ENCODE measurements at places on chromosomes 13 and 19.
A peak's percentile ranks its signal among the peaks of the same experiment; 100 is the strongest.

- no peaks in the 10 kb centered on the region for H3K36me3 ChIP-seq
- no peaks in the 10 kb centered on the region for H3K27me3 ChIP-seq
- H3K27ac ChIP-seq = peak within 1 kb of the TSS; percentile 92
- H3K4me1 ChIP-seq = peaks cover 39% of the 10 kb centered on the region
- DNase-seq = no peak
These were observed at the start of gene EXOC3L2 for GRCh38 chr19:45245334-45245787. TSS of gene EXOC3L2 (minus strand) at chr19:45245407. CDS start at chr19:45239045, 6,362 bp downstream.

GRCh38 chr19:49189259-49189658 is 31.7 kb downstream of the TRPM4 start:
- H3K27me3 ChIP-seq = no peaks in the 10 kb centered on the region
- no peak overlapping the region for H3K27ac ChIP-seq
- peaks cover 40% of the 10 kb centered on the region for H3K36me3 ChIP-seq
- no peaks in the 10 kb centered on the region for H3K4me1 ChIP-seq
- H3K4me3 ChIP-seq = no peak overlapping the region
- no peak for DNase-seq

DNA sequence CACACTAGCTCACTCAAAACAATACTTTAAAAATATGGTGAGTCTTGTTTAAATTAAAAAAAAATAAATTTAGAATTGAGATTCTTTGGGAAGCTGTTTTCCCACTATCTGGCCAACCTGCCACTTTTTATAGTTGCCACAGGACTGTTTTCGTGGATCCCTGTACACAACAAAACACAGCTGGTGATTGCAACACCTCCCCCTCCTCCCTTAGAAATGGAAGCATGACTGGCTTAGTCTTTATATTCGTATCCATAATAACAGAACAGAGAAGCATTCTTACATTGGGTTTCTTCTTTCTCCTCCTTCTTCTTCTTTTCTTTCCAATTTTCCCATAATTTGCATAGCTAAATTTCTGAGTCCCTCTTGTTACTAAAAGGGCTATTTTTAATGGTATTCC is 79.5 kb upstream of the GJB6 start:
- H3K27me3 ChIP-seq = peaks cover 28% of the 10 kb centered on the region
- DNase-seq = no peak
- no peaks in the 10 kb centered on the region for H3K4me1 ChIP-seq
- H3K4me3 ChIP-seq = no peak overlapping the region

GRCh38 chr19:38543807-38544568 is 73.8 kb downstream of the MAP4K1 start:
- no peak overlapping the region for H3K27ac ChIP-seq
- H3K4me1 ChIP-seq = peaks cover 5% of the 10 kb centered on the region
- H3K4me3 ChIP-seq = no peak overlapping the region
- H3K27me3 ChIP-seq = peaks cover 10% of the 10 kb centered on the region
